ENCODE measurements at places on chromosomes 6 and 20.

DNA sequence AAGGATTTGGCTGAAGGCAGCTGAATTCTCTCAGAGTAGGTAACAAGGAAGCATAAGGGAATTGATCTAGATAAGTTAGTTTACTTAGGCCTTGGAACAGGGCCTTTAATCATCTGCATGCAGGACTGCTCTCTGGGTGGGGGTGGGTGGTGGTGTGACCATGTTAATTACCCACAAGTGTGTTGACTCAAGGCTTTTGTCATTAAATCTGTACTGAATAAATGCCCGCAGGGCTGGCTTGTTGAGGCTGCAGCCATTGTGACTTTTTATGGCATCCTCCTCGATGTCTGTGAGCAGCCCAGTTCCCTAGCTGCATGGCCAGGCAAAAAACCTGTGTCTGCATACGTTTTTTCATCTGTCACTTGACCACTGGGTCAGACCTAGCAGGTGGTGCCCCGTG, 63.5 kb upstream of the ASCC3 start:
- no peak for DNase-seq

GRCh38 chr6:152298848-152299735, 338.1 kb downstream of the SYNE1 start:
- no peak for DNase-seq

DNA sequence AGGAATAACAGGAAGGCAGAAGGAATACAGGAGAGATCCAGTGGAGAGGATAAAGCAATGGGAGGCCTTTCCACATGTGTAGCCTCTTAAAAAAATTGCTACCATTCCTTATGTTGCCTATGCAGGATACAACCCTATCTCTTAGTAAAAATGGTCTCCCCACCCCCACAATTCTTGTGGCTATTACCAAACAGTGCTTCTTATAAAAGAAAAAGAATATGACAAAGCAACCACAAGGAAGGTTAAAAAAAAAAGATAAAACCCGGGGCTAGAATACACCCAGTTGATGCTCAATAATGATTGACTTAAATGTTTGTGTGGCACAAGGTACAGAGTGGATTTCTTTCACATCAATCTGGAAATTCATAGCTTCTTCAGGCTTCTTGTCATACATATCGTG, 250.9 kb downstream of the HIVEP2 start:
- DNase-seq, result no peak

DNA sequence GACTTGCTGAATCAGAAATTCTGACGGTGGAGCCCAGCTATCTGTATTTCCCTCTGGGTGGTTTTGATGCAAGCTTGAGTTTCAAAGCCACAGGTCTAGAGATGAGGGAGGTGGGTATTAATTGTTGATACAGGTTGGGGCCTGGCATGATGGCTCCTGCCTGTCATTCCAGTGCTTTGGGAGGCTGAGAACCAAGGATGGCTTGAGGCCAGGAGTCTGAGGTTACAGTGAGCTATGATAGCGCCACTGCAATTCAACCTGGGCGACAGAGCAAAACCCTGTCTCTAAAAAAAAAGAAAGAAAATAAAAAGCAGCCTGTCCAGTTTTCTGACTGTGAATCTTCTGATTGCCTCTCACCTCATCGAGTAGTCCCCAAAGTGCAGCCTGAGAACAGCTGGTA, 184.8 kb upstream of the SASH1 start:
- no peak for DNase-seq

GRCh38 chr6:14814016-14814415, 431.9 kb upstream of the JARID2 start:
- DNase-seq, result no peak

DNA sequence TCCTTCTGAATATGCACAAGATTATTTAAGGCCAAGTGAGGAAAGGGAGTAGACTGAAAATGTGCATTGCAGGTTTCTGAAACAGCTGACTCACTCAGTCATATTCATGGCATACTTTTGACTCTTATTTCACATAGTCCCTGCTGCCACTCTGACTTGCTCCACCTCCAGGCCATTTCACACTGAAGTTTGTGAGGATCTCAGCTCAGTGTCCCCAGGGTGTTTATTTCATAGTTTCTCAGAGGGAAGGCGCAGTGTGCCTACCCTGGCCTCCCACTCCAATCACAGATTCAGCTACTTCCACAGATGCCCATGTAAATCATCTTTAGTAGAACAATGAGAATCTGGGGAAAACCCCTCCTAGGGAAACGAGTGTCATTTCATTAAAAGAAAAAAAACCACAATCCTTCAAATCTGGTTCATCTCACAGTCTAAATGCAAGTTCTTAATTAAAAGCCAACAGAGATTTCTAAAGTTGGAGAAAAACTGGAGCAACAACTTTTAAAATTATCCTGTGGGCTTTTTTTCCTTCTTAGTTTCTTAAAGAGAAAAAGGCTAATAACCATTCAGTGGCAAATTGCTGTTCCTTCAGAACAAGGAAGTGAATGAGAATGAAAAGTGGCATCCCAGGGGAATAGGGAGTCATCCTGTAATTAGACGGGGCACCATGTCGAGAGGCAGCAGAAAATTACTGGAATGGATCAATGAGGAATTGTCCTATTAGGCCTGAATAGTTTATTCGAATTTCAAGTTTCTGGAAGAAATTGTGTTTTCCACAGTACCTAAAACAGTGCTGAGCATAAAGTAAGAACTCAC, 133.6 kb downstream of the TFAP2B start:
- DNase-seq, result no peak

- DNase-seq, result no peak
Measured at GRCh38 chr20:57130160-57130772, 136.2 kb downstream of the BMP7 start.

DNA sequence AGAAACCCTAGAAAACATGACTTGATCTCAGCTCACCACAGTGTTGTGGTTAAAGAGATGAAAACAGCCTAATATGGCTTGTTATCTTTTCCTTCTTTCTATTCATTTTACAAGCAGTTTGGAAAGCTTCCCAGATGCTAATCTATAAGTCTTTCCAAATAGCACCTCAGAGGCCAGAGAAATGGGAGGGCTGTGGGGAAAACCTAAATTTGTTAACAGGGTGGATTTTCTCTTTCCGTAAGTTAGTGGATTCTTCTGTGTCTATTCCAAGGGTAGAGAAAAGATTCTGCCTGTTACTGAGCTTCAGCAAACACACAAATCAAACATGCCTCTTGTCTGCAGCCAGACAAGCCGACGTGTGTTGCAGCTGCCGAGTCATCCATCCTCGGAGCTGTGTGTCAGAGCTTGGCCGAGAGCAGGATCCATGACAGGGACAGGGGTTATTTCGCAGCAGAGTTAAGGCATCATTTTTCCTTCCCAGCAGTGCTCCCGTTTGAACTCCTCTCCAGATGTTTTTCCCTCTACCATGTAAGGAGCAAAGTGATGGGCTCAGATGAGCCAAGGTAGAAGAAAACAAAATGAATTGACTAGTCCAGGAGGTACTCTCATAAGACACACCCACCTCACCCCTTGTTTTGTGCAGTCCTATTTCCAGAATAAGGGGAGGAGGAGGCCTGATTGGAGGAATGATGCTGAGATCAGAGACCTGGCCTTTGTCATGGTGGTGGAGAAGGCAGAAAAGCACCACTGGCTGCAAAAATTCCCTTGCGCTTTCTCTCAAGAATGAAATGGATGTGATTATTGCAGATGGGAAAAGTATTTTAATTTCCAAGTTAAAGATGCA, 560.0 kb downstream of the C6orf118 start:
- DNase-seq, result no peak
